GM12892 (cell line): ENCODE measurements at places on chromosomes 7 and 10.

GRCh38 chr10:109588259-109588658 lies 335.1 kb downstream of the XPNPEP1 start:
- no peak for DNase-seq

DNA sequence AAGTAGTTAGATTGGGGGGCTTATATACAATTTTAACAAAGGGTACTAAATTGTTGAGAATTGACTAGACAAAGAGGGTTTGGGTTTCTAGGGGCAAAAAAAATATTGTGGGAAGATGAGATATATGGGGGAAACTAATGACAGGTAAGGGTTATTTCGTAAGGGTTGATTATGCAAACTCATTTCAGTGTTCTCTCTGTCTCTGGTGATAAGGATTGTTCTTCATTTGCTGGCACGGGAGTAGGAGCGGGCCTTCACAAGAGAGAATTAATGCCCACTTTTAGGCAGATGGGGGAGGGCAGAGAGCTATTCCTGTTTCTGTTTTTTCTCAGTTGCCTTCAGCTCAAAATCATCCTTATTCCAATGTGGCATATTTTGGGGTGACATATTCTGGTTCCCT lies 258.4 kb downstream of the EXOC4 start:
- no peak for DNase-seq

- DNase-seq: no peak
Measured at GRCh38 chr10:43354330-43354635, 17.2 kb upstream of the FXYD4 start.

GRCh38 chr7:123624527-123625183 lies 23.0 kb downstream of the ASB15 start:
- peak; percentile 7 for DNase-seq

DNA sequence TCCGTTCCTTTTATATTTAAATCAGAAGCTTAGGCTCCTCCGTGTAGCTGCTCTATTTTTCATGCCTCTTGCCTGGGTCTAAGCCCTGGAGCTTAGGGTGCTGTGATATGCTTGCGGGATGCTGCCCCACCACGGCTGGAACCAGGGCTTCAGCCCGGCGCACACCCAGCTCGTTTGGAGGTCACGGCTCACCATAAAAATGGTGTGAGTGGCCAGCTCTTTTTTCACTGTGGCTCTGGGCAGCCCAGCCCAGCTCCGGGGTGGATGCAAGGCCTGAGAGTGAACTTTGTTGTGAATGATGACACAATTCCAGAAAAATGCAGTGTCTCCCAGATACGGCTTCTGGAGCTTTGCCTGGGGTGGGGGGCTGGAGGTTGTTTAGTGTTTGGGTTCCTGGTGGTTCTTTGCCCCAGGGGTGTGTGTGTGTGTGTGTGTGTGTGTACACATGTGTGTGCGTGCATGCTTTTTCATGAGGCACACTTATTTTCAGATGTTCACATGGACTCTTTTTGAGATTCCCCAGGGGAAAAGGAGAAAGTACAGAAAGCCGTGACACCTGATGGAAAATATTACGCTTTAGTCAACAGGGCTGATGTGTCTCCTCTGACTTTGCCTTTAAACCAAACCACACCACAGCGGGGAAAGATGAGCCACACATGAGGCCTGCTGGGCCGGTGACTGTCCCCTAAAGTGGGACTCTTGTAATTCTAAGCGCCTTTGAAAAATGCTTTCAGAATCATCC lies 46.2 kb downstream of the GRK5 start:
- DNase-seq: no peak

DNA sequence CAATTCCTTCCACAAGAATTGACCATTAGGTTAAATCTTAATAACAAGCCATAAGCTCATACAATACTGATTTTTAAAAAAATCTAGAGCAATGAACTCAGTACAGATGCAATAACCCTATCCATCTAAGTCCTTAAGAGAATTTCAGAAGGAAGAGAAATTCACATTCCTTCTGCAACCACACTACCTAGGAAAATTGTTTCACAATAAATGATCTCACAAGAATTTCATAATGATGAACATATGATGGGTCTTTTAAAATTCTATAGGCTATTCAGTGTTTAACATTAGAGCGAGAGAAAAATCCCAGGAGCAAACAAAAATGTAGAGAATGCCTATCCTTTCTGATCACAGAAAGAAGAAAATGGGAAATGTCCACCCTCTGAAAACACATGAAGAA lies 70.0 kb upstream of the MAGI2 start:
- no peak for DNase-seq

DNA sequence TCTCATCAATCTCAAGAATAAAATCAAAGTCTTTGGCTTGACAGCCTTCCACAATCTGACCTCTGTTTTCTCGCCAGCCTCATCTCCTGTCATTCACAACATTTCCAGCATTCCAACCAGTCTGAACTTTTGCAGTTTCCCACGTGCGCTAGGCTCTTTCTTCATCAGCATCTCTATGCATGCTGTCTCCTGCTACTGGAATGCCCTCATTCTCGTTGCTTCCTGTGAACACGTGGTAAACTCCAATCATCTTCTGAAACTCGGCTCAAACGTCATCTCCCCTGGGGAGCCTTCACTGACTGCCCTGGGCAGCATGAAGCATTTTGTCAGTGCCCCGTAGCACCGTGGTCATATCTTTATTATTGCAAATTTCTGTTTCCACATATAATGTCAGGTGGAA lies 12.2 kb upstream of the RSBN1L start:
- no peak for DNase-seq
